ENCODE measurements at places on chromosomes 5 and 9.

GRCh38 chr5:121019734-121020133, 555.6 kb downstream of the PRR16 start:
- no peak for DNase-seq
- no peak overlapping the region for H3K4me3 ChIP-seq
- H3K27ac ChIP-seq, result no peak overlapping the region
- H3K36me3 ChIP-seq, result no peaks in the 10 kb centered on the region

- H3K36me3 ChIP-seq, result no peaks in the 10 kb centered on the region
- H3K27ac ChIP-seq, result no peak overlapping the region
- H3K4me1 ChIP-seq, result peaks cover 7% of the 10 kb centered on the region
- peaks cover 19% of the 10 kb centered on the region for H3K27me3 ChIP-seq
Observed at GRCh38 chr5:395921-396530, 47.0 kb upstream of the EXOC3 start.

DNA sequence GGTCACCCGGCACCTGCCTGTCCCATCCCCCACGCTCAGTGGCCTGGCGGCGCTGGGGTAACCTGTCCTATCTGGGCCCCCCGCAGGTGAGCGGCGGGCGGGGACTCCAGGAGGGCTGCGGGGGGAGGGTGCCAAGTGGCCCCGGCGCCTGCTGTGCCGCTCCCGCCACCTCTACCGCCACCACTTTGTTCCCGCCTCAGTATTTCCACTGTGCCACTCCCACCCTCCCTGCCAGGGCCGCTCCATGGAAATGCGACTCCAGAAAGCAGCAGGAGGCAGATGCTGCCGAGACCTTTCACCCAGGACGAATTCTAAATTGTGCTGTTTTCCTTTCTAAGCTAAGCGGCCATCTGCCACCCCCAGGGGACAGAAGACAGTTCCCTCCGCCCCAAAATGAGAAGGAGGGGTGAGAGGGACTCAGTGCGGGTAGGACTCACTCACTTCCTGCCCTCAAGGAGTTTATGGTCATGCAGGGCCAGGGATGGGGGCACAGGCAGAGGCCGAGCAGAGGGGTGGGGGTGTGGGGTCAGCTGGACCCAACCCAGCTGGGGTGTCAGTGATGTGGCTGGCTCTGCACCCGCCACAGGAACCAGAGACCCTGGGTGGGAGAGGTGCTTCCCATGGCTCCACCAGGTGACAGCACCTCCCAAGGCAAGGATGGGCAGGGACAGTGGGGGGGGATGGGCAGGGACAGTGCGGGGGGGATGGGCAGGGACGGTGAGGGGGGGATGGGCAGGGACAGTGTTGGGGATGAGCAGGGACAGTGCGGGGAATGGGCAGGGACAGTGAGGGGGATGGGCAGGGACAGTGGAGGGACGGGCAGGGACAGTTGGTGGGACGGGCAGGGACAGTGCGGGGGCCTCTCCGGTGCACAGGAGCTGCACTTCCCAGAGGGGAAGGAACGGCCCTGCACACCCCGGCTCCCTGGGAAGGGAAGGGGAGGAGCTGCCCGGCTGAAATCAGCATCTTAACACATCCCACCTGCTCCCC, 17.8 kb downstream of the NOTCH1 start:
- H3K27me3 ChIP-seq, result no peaks in the 10 kb centered on the region
- H3K4me1 ChIP-seq, result peaks cover 68% of the 10 kb centered on the region
- no peaks in the 10 kb centered on the region for H3K36me3 ChIP-seq
- no peak for DNase-seq
- H3K4me3 ChIP-seq, result no peak overlapping the region

GRCh38 chr5:135112008-135112725, 78.1 kb upstream of the PITX1 start:
- H3K36me3 ChIP-seq, result no peaks in the 10 kb centered on the region
- peaks cover 10% of the 10 kb centered on the region for H3K4me1 ChIP-seq
- no peak for DNase-seq
- no peak overlapping the region for H3K4me3 ChIP-seq
- H3K27ac ChIP-seq, result no peak overlapping the region
- H3K27me3 ChIP-seq, result no peaks in the 10 kb centered on the region

- DNase-seq, result peak; percentile 79
- H3K4me3 ChIP-seq, result peak overlapping the region; percentile 41
- H3K4me1 ChIP-seq, result peaks cover 44% of the 10 kb centered on the region
- H3K36me3 ChIP-seq, result no peaks in the 10 kb centered on the region
Observed at GRCh38 chr5:14264605-14265316, 121.6 kb downstream of the TRIO start.

All from gastrocnemius medialis (tissue), 4 donors.